ENCODE measurements at places on chromosomes 1 and 21.

- no peak for DNase-seq
Measured at GRCh38 chr1:246769306-246769705, 45.1 kb downstream of the SCCPDH start.

- no peak for DNase-seq
Measured at GRCh38 chr1:114828251-114828650, 26.4 kb upstream of the SYCP1 start.

GRCh38 chr1:89465201-89465600 is 59.4 kb upstream of the LRRC8B start:
- DNase-seq: no peak

DNA sequence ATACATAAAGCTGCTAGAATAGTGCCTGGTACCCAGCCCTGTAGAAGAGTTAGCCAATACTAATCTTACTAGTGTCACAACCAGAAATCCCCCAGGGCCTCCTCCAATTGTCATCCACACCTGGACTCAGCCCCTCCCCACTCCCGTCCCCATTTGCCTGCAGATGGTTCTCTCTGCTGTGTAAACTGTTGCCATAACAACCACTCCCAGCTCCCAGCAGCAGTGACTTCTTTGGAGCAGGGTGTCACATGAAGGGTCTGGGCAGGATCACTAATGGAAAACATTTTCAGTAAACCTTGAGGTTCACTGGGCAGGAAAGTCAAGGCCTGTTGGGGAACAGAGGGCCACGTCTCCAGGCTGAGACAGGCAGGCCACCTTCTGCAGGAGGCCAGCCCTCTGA is 126.0 kb upstream of the IPO9 start:
- no peak for DNase-seq

DNA sequence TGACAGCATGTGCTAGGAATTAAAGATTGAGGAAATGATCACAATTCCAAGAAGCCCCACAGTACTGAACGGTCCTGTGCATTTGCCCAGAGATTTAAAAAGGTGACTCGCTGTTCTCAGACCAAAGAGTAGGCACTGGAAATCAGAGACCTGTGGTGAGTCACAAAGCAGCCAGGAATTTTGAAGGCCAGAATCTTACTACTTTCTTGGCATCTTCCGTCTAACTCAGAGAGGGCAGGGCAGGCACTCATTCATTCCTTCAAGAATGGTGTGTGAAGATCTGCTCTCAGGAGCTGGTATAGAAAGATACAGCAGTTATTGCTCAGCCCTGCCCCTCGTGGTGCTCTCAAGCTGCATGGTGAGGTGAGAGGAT is 57.9 kb downstream of the BRINP2 start:
- DNase-seq: no peak

- DNase-seq: no peak
Measured at GRCh38 chr1:71448444-71448843, 367.6 kb upstream of the ZRANB2 start.

DNA sequence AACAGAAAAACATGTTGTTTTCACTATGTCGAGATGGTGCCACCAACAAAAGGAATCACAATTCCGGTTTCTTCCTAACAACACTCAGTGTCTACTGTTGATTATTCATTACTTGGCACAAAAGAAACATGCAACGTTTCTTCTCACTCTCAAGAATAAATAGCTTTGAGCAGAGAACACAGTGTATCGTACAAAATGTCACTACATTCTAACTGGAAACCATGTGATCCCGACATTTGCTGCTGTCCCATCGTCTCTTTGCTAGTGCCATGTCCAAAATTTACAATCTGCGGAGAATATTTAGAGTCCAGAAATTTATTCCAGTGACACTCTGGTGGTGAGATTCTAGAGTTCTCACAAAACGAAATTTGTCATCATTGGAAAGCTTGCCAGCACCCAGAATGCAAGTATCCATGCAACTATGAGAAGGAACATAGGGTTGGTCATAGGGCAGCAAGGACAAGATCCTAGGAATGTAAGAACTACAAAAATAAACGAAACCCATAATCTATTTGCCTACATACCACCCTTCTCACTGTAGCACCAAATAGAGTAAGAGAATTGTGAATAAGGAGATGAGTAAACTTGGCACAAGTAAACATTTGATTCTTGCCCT is 505.1 kb downstream of the LTN1 start:
- DNase-seq: no peak

- DNase-seq: no peak
Measured at GRCh38 chr1:94254073-94254810, 16.9 kb upstream of the ARHGAP29 start.

DNA sequence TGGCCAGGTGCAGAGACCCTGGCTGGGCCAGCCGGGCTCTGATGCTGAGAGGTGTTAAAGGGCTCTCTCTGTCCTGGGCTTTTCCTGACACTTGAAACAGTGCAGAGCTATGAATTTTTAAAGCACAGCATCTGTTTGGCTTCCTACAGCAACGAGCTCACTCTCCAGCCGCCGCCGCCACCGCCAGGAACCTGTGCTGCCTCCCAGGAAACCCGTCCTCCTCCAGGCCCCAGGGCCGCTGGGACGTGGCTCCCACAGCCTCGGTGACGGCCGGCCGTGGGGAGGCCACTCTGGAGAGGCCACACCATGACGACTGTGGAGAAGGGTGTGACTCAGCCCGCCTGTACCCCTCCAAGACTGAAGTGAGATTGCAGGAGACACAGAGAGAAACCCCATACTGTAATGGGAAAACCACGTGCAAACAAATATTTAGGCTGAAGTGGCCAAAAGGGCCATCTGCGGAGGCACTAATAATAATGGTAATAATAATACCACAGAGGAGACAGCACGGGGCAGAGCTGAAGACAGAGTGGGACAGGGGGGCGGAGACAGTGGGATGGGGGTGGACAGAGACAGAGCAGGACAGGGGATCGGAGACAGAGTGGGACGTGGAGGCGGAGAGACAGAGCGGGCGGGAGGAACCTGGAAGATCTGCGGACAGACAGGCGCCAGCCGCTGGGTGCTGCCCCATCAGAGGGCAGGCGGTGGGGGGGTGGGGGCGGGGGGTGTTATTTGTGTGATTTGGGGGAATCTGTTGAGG is 139.2 kb downstream of the CASZ1 start:
- DNase-seq: no peak

GRCh38 chr1:48761986-48762385 is 14.7 kb downstream of the BEND5 start:
- DNase-seq: no peak

- no peak for DNase-seq
Measured at GRCh38 chr1:226034482-226034881, 28.0 kb upstream of the H3-3A start.

GRCh38 chr1:17540255-17541001 is 930 bp downstream of the ARHGEF10L start:
- no peak for DNase-seq

- DNase-seq: no peak
Measured at GRCh38 chr1:11648732-11649158, 5.5 kb downstream of the FBXO2 start.

DNA sequence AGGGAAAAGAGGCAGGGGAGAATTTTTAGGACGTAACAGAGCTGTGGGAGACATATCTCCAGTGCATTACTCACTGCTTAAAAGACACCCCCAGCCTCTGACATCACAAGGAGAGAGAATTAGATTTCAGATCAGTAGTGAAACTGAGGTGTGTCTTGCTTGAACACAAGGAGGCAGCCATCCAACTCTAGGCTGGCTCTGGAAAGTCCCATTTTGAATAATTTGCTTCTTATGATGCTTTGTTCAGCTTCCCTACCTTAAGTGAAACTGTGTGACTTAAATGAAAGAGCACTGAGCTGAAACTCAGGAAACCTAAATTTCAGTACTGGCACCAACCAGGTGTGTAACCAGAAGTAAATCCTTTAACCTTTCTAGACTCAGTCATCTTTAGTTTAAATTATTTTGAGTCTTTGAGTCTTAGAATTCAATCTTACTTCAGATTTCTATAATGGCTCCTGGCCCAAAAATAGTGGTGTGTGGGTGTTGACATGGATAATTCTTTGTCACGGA is 251.6 kb upstream of the SGIP1 start:
- peak; percentile 49 for DNase-seq

- no peak for DNase-seq
Measured at GRCh38 chr1:231734417-231734816, 107.8 kb downstream of the DISC1 start.

DNA sequence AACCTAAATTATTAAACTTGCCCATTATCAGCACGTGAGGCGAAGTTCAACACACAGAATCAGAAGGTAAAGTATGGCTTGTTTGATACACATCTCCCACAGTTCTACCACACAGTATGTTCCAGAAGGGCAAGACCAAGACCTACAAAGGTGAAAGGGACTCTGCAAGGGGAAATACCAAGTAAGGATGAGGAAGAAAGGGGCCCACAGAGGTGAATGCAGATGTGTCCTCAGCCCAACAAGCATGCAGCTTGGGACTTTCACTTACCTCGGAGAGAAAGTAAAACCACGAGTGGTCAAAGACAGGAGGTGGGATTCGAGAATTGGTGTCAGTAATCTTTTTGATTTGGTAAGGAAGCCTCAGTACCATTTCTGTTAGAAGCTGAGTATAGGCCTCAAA is 85.8 kb downstream of the UBR4 start:
- DNase-seq: no peak

- no peak for DNase-seq
Measured at GRCh38 chr1:209875515-209875914, 47.7 kb downstream of the UTP25 start.

DNA sequence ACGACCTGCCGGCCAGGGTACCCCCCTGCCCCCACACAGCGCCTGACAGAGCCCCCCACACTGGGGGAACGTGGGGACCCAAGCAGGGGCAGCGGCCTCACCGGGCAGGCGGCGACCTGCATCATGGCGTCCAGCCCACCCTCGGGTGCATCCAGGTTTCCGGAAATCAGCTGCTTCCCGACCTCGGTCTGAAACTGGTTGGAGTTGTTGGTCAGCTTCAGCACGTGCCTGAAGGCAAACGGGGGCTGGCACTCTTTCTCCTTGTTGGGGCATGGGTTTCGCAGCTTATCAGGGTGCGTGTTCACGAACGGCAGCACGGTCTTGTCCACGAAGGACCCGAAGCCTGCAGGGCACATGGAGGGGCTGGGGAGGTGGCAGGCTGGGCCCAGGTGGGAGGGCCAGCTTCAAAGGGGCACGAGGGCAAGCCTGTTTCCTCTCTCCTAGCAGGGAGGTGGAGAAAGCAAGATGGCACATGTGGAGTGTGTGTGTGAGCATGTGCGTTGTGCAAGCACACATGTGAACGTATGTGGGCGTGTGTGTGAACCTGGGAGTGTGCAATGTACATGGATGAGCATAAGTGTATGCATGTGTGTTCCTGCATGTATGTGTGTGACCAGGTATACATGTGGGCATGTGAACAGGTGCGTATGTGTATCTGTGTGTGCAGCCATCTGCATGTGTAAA is 19.2 kb downstream of the ITGB2 start:
- no peak for DNase-seq

- no peak for DNase-seq
Measured at GRCh38 chr21:19767546-19767945, 1230.7 kb upstream of the NCAM2 start.

- DNase-seq: no peak
Measured at GRCh38 chr1:82472489-82473131, 671.9 kb downstream of the ADGRL2 start.

DNA sequence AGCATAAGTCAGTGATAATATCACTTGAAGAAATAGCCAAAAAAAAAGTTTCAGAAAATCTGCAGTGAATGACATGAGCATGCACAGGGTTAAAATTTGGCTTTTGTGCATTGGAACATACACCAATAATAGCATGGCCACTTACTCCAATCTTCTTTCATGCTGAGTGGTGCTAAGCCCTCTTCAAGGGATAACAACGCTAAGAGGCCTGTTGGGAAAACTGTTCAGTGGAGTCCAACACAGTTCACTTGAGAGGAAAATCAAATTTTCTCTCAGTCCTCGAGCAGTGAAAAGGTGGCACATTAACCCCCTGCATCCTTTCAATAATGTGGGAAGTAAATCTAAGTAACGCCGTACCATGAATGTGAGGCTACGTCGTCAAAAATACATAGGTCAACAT is 264.7 kb downstream of the SPATA17 start:
- no peak for DNase-seq

DNA sequence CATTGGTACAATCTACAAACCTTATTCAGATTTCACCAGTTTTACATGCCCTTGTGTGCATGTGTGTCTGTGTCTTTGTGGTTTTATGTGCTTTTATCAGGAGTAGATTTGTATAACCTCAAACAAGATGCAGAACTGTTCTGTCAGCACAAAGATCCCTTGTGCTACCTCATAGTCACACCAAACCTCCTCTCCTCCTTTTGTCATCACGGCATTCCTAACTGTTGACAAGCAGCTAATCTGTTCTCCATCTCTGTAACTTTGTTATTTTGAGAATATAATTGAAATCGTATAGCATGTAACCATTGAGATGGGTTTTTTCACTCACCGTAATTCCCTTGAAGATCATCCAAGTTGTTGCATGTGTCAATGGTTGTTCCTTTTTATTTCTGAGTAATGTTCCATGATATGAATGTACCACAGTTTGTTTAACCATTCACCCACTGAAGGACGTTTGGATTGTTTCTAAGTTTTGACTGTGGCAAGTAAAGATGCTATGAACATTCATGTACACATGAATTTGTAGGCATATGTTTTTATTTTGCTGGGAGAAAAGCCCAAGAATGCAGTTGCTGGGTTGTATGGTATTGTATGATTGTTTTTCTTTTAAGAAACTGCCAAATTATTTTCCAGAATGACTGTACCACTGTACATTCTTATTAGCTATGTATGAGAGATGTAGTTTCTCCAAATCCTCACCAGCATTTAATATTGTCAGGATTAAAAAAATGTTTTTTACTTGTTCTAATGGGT is 78.1 kb upstream of the B3GALT2 start:
- no peak for DNase-seq

DNA sequence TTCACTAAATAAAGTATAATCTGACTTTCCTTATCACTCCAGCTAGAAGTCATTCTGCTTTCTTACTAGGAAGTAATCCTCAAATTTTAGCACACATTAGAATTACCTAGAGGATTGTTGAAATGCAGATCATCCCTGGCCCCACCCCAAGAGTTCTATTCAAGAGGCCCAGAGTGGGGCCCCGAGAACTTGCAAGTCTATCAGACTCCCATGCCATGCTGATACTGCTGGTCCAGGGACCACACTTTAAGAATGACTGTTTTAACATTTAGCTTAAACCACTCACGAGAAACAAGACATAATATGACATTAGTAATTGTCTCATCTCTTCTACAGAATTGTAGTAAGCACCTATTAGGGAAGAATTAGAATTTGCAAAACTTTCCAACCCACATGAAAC is 7.7 kb upstream of the SYNJ1 start:
- DNase-seq: no peak

DNA sequence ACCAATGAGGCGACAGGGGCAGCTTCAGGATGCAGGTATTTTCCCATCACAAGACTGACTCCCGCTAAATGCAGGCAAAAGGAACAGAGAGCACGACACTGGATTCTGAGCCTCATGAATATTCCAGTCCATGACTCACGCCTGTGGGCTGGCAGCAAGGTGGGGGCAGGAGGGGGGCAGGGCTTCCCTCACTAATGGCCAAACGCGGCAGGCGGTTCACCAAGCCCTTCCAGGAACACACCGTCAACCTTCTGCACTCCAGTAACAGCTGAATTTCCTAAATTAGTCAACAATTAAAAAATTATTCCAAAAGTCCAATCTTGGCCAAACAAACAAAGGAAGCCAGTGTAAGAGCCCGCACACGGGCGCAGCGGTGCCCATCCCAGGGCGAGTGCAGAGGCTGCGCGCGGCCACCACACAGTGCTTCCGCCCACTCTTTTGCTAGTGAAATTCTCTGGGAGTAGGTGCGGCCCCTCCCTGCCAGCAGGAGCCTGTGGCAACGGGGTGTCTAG is 12.5 kb upstream of the GPR153 start:
- no peak for DNase-seq

GRCh38 chr21:25578056-25578961 is 29.0 kb downstream of the MRPL39 start:
- DNase-seq: no peak

Measured in activated T-helper 1 cell treated with anti-CD3 and anti-CD28 coated beads, Interleukin-2, amount 50 U/mL, for 16 hours (primary cell).